ENCODE measurements at places on chromosomes 5 and 9.

GRCh38 chr5:62621280-62621679 is 42.7 kb downstream of the LRRC70 start:
- no peak for DNase-seq

DNA sequence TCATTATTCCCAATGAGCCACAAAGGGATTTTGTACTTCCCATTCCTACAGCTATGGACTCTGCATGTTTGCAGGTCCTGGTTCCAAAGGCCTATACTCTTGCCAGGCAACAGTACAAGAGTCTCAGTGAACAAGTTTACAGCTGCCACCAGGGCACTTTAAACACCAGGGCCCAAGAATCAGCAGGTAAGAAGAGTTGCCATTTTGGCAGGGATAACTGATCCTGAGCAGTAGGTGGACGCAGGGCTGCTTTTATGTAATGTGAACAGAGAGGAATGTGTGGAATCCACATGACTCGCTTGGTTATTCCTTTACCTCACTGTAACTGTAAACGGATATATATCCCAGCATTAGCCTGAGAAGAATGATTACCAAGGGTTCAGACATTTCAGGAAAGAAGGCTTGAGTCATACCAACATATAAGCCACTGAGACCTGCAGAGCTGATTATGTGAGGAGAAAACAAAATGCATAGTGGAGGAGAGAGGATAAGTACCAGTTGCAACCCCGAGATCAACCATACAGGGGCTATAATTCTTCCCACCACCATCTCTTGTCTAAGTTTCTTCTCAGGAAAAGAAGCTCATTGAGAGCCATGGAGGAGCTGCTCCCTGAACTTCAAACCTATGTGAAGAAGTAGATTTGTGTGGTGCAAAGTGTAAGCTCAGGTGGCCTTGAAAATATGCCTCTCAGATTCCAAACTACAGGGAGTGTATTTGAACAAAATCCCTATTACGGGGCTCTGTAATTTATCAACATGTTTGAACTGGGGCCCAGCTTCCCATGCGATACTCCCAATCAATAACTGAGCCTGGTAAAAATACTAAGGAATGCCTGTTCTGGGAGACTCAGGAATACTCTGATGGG is 24.6 kb downstream of the RAPGEF6 start:
- no peak for DNase-seq

DNA sequence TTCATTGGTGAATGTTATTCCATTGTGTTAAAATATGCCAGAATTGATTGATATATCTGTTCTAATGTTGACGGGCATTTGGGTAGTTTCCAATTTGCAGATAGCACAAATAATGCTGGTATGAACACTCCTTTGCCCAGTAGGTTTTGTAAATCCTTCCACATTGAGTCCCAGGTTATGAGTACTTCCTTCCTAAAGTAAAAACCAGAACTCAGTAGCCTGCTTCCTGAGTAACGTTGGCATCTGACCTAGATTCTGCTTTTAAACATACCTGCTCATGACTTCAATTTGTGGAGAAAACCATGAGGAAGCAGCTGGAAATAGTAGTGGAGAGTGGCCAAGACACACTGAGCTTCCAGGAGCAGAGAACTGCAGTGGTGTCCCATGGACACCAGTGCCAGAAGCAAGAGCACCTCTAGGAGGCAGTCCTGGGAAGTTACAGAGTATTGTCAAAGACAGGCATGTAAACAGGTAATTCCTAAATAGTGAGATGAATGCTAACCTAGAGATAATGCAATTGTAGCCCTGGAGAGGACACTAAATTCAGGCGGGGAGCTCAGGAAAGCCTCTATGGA is 24.3 kb upstream of the RASGRF2 start:
- no peak for DNase-seq

- no peak for DNase-seq
Measured at GRCh38 chr9:93122721-93123221, 11.3 kb downstream of the NINJ1 start.

DNA sequence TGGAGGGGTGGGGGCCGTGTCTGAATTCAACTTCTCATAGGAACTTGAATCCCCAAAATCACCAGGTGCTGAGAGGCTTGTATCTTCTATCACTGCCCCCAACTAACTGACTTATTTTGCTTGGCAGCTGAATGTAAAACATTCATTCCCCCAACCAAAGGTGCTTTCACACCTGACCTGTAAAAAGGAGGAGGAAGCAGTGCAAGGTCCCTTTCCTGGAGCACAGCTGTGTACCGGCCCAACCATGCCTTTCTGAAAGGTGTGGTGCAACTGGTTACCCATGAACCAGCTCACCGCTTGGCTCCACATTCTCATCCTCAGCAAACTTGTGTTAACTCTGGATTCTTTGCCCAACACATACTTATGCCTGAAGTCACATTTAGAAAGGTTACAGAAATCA is 34.7 kb downstream of the TMEM167A start:
- no peak for DNase-seq

DNA sequence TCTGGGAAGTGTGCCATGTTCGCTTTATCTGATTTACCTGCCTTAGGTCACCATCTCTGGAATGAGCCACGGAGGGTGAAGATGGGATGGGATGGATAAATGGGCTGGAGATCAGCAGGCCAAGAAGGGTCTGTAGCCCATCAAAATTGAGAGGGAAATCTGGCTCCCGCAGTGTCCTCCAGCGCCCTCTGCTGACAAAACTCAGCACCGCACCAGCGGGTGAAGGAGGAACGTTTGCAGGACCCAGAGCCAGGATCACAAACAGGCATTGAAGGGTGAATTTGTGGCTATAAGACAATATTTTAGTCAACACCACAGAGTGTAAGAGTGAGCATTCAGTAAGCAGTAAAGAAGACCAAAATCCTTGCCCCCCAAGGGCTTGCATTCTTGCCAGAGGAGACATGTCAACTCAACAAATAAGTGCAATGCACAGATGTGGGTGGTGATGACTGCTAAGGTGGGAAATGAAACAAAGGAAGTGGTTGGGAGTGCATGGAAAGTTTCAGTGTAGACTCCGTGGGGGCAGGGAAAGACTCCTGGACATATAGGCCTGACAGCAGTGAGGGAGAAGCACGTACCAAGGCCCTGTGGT is 124.4 kb downstream of the TENT4A start:
- no peak for DNase-seq

GRCh38 chr5:114330916-114331531 is 30.8 kb upstream of the KCNN2 start:
- DNase-seq = no peak

DNA sequence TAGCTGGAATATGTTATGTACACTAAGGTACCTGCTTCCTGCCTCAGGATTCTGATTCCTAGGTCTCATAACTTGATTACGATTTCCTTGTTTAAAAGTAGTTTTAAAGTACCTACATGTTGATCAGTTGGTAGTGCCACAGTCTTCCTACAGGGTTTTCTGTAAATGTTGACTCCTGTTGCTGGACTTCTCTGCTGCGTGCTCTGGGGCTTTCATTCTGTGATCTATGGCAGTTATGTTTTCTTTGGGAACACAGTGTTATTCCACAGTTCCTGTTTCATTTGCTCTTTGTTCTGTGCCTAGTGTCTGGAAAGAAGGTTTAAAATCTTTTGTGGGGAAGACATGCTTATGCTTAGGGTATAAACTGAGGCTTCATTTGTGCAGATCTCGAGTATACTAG is 343.5 kb downstream of the PLK2 start:
- DNase-seq = no peak

GRCh38 chr9:35847792-35848572 is 19.0 kb downstream of the TMEM8B start:
- no peak for DNase-seq

DNA sequence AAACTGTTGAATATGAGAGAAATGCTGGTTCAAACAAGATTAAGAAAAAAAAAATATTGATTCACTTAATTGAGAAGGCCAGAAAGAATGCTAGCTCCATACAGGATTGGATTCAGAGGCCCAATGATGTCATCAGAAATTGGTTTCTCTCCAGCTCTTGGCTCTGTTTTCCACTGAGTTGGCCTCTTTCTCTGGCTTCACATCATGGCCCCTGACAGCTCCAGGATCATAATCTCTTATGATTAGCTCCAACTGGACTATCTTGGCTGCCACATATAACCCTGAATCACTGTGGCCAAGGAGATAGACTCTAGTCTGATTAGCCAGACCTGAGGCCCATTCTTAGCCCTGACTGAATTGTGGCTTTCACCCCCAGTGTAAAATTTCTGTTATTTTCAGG is 244.7 kb upstream of the GRAMD2B start:
- no peak for DNase-seq

GRCh38 chr9:89304020-89304833 is 6.8 kb upstream of the CKS2 start:
- DNase-seq = no peak

DNA sequence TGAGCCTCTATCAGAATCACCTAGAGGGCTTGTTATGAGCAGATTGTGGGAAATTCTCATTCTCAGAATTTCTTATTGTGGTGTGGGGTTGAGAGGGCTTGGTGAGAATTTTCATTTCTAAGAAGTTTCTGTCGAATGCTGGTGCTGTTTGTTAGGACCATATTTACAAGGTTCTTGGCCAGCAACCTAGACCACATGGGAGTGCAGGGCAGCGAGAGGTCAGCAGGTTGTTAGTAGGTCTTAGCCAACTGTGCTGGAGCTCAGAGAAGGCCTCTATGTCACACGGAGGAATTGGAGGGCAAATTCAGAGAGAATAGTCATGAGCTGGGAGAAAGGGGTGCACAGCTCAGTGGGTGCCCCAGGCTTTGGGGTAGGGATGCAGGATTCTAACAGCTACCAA is 357.0 kb downstream of the LRRC70 start:
- DNase-seq = no peak

GRCh38 chr9:87517732-87518131 is 20.1 kb downstream of the DAPK1 start:
- DNase-seq = no peak

DNA sequence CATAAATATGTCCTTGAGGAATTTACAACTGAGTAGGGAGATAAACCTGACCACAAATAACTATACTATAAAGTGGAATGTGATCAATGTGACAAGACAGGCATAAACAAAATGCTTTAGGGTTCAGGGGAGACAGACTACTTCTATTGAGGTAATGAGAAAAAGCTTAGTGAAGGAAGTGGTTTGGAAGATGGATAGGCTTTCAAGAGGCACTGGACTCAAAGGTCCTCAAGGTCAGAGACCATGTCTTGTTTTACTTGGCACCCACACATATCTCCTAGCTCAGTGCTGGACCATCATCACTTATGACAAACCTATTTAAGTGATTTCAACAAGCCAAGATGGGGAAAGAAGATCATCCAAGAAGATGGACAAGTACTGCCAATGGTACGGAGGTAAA is 257.8 kb downstream of the BNC2 start:
- DNase-seq = no peak

- no peak for DNase-seq
Measured at GRCh38 chr5:111557686-111558085, 45.4 kb upstream of the STARD4 start.

DNA sequence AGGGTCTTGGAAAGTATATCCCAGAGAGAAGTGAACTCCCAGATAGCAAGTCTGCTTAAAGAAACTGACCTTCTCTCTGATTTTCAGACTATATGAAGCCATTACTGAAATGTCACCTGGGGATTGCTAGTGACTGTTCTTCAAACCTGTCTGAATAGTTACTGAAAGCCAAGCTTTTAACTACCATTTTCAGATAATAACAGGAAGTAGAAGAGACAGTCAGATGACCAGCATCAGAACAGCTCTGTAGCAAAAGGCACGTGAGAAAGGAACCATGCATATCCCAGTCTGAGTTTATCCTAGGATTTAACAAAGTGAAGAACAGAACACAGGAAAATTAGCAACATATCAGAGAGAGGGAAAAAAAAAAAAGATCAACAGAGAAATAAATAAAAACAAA is 74.9 kb upstream of the SELENOP start:
- DNase-seq = no peak

Measured in T follicular helper cell (primary cell).